Stimulated activated CD8-positive, alpha-beta memory T cell treated with anti-CD3 and anti-CD28 coated beads, Interleukin-4, amount 100 ng/mL, for 1 hour (primary cell): ENCODE measurements at places on chromosomes 12 and 14.

GRCh38 chr12:131732-132495, 65.3 kb downstream of the IQSEC3 start:
- no peak for DNase-seq

DNA sequence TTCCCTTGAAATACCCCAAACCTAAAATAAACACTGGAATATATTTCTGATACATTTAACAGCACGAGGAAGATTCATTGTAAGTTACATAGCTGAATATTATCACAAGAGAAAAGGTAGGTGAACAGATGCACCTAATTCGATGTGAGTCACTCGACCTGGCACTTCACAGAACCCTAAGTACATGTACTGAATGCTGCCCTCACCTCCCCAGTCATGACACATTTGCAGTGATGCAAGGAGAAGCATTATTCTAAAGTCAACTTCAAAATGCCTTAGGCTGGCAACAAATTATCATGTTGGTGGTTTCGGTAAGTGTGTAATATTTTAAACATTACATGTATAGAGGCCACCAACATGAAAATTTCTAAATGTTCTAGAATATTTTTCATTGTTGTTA, 35.2 kb upstream of the TMTC2 start:
- no peak for DNase-seq

DNA sequence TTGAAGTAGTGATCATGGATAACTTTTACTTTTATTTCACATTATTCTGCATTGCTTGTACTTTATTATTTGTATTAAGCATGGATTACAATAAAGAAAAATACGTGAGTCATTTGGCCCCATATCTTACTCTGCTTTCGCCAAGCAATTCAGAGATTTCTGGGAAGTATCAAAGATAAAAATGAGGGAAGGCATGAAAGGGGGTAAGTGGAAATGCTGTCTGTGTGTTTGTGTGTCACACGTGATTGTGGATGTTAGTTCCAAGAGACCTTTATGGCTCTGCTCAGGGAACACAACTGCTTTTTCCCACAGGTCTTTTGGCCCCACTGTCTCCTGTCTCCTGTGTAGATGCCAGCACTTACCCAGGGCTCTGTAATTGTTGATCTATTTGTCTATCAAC, 10.5 kb downstream of the NID2 start:
- DNase-seq: no peak

GRCh38 chr12:54562750-54563356, 13.5 kb downstream of the PDE1B start:
- no peak for DNase-seq

DNA sequence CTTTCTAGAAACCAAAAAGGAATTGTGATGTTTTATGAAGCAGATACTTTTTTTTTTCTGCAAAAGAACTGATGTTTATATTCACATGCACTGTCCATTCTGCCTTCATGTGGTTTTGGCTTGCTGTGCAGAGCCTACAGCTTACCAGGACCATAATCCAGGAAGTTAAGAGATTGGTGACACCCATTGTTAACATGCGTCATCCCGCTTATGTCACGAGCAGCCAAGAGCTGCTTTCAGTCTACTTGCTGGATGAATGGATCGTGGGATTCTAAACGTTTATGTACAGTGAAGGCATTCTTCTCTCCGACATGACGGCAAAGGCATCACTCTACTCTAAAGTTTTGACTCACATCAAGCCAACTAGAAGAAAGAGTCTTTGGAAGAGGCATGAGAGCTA, 76.6 kb downstream of the PAX9 start:
- DNase-seq: no peak
